ENCODE measurements at places on chromosomes 16 and 17.

DNA sequence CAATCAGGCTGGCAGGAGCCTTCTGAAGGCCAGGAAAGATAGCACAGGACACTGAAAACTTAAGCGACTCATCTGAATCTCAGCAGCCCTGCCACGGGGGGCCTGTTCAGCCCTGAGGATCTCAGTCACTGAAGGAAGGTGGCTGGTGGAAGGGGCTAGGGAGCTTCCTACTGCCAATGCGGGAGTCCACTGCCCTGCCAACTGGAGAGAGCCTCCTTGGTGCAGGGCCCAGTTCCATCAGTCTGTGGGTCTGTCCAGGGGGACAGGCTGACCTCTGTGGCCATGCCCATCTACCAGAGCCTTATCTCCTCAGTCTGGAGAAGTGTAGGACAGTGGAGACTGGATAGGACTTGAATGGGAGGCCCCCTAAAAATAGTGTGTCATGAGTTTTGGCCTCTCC is 1851.6 kb downstream of the TP53TG3F start:
- no peak for DNase-seq

DNA sequence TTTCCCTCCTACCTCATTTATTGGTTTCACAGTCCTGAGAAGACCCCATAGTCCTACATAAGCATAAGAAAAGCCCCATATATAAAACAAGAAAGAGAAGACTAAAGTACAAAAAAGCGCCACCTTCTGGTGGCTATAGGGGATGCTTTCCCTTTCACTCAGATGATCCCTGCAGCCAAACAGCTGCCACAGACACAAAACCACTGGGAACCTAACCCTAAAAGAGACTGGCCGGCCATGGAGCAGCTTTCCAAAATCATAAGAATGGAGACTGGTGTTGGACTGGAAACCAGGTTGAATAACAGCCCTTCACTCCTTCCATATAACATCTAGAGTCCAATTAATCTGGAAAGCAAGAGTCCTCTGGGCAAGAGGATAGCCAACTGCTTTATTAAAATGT is 11.4 kb downstream of the DYNC1LI2 start:
- DNase-seq = peak; percentile 75

- no peak for DNase-seq
These were observed 67.4 kb downstream of the JPH3 start for GRCh38 chr16:87669672-87670071.

DNA sequence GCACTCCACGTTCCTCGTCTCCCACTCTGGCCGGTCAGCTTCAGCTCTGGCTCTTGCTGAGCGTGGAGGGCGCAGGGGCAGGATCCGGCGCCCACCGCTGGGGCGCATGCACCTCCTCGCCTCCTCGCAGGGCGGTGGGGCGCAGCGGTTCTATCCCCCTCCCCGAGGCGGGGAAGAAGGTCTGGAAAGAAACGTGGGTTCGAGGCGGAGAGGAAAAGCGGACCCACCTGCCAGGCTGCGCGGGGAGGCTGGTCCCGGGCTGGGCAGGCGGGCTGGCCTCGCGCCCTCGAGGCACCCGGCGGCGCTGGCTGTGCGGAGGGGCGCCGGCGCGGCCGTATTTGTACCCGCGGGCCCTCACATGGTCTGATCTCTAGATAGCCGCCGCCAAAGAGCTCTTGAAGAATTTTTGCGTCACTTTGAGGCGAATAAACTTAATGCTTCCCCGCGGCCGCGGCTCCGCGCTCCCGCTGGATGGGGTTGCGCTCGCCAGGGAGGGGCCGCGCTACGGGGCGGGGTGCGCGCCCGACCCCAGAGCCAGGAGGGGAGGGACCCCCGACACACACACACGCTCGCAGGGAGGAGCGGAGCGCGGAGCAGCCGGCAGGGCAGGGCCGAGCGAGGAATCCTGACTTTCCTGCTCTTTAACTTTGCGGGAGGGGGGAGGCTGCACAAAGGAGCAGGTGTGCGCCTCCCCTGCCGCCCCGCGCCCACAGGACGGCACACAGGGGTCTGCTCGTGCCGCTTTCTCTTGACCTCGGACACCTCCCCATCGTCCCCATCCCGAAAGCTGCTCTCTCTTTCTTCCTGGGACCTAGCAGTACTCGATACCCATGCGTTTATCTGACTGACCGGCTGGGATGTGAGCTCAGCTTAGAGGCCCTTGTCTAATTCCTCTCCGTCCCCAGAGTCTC is at the start of gene SLC6A4:
TSS of gene SLC6A4 (minus strand) at position 312 of the 911 bp plus-strand sequence. CDS start 13,739 bp downstream, outside the sequence.
- DNase-seq = peak; percentile 72

GRCh38 chr17:37138571-37139120 is 189.9 kb downstream of the AATF start:
- no peak for DNase-seq

DNA sequence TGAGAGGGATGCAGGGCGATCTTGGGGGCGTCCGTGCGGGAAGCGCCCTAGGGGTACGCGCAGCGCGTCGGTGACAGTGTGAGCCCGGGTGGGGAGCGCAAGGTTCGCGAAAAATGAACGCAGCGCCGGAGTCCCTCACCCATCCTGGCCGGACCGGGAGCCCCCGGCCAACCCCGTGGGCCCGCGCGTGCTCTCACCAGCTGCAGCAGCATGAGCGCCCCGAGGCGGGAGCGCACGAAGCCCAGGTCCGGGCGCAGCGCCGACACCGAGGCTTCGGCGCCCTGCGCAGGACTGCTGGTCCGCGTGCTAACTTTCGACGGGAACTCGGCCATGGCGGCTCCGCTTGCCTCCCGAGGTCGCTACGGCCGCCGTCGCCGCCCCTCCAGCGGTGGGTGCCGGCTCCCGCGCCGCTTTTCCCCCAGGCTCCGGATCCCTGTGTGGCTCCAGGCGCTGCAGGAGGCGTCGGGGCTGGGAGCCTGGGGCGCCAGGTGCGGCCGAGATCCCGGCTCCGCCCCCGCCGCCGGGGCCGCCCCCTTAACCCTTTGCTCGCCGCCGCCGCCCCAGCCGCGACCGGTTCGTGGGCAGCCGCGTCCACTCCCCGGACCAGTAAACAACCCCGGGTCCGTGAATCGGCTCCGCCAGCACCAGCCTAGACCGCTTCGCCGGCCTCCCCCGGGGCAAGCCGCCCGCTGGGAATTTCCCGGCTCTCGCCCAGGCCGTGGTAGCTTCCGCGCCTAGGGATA is at the start of gene PLLP:
TSS of gene PLLP (minus strand) at position 464 of the 743 bp plus-strand sequence. CDS start at position 332, 132 bp downstream.
- DNase-seq = peak; percentile 69

DNA sequence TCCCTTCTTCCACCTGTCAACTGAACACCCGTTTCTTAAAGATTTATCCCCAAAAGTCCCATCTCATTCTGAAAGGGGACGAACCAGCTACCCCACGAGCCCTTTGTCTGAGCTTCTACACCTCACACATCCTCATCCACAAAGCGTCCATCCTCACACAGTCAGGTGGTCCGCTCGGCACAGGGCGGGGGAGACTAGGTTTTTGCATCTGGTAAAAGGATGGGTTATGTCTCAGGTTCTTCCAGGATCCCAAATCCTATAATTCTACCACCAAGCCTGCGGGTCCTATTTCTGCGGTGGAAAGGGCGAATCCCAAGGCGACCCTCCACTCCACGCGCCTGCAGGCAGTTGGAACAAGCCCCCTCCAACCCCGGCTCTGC is 458 bp downstream of the GFOD2 start:
- DNase-seq = no peak

- no peak for DNase-seq
These were observed 30.9 kb downstream of the LRRC36 start for GRCh38 chr16:67357561-67357960.

DNA sequence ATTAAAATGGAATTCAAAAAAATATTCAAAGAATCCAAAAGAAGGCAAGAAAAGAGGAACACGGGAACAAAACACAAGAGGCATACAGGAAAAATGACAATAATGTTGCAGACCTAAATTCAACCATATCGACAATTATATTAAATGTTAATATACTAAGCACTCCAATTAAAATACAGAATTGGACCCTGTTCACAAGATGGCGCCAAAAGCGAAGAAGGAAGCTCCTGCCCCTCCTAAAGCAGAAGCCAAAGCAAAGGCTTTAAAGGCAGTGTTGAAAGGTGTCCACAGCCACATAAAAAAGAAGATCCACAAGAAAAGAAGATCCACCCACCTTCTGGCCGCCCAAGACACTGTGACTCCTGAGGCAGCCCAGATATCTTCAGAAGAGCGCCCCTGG is 6.3 kb upstream of the XAF1 start:
- DNase-seq = no peak

- DNase-seq = no peak
These were observed 199.1 kb downstream of the FOXL1 start for GRCh38 chr16:86777381-86777946.

DNA sequence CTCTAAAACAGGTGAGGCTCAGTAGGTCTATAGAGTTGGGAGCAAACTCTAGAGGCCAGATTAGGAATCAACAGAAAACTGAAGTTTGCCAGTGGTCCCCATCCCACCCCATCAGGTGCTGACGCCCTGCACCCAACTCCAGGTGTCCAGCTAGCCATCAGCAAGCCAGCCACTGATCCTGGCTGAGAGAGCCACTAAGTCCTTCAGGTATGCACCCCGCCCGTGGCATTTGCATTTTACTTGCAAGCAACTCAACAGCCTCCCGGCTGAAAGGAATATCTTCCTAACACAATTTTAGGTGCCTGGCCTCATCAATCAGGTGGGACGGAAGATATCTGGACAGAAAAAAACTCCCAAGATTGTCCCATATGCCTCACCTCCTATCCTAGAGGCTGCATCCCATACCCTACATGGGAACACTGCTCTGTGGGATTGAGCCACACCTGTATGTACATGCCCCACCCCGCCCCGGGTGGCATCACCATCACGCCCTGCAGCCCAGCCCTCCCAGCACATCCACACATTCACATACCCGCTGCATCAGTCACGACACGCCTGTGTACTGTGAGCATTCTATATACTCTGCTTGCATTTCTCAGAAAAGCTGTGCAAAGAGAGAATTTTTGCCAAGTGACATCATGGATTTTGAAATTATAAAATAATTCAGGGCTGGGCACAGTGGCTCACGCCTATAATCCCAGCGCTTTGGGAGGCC is 8.3 kb downstream of the OTOP3 start:
- DNase-seq = no peak

DNA sequence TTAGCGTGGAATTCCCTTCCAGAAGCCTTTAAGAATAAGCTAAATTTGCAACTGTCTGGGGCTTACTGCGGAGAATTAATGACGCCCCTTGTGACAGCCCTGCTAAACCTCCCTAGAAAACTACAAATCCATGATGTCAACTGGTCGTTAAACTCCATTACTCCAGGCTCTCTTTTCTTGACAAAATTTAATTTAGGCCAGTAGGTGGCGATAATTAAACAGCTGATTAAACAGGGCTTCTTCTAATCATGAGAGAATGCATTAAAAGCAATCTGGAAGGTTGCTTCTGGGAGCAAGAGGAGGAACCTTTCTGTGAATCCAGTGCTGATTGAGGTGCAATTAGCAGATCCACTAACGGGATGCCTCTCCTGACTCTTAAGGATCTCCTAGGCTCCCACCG is 8.1 kb upstream of the NLRP1 start:
- peak; percentile 69 for DNase-seq

- no peak for DNase-seq
These were observed 128.9 kb upstream of the GOT2 start for GRCh38 chr16:58863042-58863441.

- no peak for DNase-seq
These were observed 314.9 kb downstream of the PMP22 start for GRCh38 chr17:14950216-14950615.

GRCh38 chr17:27622986-27623385 is 8.0 kb upstream of the LGALS9 start:
- DNase-seq = no peak

DNA sequence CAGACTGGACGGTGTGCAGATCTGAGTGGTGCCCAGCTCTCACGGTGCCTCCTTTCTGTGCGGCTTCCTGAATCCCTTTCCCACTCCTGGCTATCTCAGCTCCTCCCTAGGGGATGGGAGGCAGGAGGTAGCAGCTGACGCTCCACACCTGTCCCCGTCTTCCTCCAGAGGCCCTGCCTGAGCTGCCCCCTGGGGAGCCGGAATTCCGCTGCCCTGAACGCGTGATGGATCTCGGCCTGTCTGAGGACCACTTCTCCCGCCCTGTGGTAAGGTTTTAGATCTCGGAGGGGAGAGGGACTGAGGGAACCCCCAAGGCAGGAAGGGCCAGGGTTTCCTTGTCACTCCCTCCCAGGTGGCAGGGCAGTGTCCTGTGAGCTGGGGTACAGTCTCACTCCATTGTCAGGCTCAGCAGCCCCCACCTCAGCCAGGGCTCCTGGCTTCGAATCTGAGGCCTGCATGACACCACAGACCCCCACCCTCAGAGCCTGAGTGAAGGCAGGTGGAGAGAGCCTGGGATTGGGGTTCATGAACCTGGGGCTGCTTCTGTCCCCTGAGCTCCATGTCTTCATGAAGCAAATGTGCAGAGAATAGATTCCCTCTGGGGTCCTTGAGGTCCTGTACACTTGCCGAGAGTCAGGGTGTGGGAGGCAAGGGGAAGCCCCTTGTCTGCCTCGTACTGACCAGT is 6.6 kb downstream of the DEF8 start:
- no peak for DNase-seq

DNA sequence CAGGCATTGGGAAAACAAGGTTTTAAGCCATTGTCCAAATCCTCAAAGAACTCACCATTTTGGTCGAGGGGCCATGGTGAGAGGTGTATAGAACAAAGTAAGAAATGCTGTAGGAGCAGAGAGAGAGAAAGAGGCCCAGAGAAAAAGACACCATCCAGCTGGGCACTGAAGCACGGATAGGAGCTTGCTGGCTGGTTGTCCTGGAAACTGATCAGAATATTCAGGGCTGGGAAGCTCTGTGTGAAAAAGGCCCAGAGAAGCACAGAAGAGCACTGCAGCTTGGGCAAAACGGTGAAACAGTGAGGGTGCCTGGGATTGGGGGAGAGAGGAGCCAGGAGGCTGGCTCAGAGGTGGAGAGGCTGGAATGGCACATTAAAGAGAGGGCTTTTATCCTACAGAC is 16.5 kb downstream of the HS3ST3B1 start:
- DNase-seq = peak; percentile 23

GRCh38 chr17:40484285-40484972 is 17.0 kb downstream of the TNS4 start:
- DNase-seq = no peak

- no peak for DNase-seq
These were observed 300.6 kb downstream of the SOX9 start for GRCh38 chr17:72421128-72422092.

GRCh38 chr17:46045639-46046038 is 46.6 kb downstream of the STH start:
- no peak for DNase-seq

- no peak for DNase-seq
These were observed 1.4 kb downstream of the CBFB start for GRCh38 chr16:67030221-67030962.

- DNase-seq = no peak
These were observed 6.7 kb downstream of the DRG2 start for GRCh38 chr17:18094409-18094807.

DNA sequence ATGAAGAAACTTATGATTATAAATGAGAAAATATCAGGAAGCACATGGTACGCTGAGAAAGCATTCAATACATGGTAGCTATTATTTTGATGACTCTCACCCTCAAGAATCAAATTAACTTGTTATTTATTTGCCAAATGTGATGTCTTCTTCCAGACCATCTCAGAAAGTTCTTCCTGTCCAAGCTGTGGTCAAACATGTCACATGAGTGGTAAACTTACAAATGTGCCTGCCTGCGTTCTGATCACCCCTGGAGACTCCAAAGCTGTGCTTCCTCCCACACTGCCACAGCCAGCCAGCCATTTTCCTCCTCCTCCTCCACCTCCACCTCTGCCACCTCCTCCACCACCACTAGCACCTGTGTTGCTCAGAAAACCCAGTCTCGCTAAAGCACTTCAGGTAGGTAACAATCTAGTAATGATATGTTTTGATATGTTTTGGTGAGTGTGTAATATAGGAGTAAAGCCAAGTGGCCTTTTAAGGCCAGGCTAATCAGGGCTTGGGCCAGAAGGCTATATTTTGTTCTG is 16.4 kb upstream of the SMG8 start:
- no peak for DNase-seq
